Activated naive CD4-positive, alpha-beta T cell treated with Interleukin-2 at 50 U/mL for 16 hours (primary cell): ENCODE measurements at places on chromosomes 3 and 15.

DNA sequence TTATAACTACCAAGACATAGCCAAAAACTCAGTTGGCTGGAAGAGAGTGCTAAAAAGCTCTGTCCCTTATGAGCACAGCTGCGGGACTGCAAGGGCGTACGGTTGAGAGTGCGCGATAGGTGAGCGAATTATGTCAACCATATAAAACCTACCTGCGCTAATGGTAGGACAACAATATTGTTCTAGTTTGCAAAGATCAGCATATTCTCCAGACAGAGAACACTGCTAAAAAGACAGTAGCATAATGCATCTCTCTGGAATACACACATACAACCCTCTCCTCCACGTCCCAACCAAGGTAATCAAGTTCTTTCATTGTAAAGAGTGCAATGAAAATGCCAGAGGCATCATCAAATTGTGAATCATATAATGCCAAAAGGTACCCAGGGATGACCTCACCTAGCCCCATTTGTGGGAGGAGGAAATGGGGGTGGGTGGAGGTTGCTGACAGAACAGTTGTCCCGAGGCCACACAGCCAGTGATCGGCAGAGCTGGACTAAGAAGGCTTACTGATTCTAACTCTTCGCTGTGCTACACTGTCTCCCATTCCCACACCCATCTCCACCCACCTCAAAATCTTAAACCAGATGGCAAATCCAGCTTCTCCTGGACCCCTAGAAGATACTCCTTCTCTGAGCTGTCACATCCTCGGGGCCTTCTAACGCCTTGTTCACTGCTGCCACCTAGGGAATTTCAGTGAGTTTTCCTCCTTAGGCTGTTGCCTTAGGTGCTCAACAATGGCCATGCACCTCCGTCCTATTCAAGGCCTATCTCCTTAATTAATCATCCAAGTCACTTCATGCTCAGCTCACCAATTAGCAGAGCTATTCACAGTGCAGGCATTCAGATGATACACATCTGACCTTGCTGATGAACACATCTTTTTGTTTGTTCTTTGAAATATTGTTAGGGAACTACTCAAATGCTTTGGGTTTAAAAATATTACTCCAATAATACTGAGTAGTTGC is 60.7 kb downstream of the RPL22L1 start:
- no peak for DNase-seq

GRCh38 chr15:66072616-66073361 is 180.8 kb downstream of the MEGF11 start:
- no peak for DNase-seq

DNA sequence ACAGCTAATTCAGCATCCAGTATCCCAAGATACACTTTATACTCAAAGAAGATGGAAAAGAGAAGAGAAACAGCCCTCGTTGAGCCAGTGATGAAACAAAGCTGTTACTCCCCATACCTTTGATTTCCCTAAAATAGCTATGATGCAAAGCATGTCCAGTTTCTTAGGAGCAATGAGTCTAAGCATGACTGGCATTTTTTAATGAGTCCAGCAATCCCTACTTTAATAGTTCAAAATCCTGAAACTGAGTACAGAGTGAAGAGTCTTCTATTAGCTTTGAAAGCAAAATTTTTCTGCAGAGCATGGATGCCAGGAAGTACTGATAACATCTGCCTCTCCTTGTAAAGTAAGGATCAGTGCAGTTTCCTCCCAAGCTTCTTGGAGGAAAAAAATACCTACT is 302.7 kb downstream of the IL5RA start:
- no peak for DNase-seq

DNA sequence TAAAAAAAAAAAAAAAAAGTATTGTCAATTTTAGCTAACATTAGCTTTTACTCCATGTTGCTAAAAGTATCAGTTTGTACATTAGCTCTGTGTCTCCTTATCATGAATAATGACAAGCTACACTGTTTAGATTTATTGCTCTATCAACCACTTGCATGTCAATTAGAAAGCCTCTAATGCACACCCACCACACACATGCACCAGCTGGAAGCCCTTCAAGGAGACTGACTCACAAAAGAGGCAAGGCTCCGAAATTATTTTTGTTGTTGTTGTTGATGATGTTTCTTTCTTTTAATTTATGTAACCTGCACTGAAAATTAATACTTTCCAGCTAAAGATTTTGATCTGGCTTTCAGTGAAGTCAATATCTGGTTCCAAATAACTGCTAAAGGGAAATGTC is 71.5 kb downstream of the ETFA start:
- no peak for DNase-seq

DNA sequence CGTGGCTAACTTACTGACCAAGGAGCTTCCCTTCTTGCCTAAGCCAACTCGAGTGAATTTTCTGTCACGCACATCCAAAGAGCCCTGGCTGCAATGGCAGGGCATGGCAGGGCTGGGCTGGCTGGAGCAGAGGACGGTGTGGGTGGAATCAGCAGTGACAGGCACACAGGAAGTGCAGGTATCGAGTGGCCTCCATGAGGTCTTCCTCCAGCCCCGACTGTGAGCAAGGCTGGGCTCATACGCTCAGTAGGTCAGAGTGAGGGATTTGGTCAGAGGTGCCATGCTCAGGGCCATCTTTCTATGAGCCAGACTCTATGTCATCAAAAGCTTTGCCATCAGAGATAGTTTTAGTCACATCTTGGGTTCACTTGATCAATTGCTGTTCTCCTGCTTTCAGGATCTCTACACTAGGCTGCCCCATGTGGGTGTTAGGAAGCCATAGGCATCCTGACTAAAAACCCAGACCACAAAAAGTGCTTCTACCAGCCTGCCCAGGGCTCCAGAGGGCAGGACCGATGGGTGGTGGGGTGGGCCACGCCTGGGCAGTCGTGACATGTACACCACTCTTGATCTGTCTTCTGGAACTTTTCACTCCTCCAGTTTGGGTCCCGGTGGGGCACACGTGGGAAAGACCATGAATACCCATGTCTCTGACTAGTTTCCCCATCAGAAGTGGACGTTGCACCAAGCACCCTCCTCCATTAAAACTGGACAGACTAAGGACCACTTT is 22.6 kb upstream of the COMMD4 start:
- no peak for DNase-seq

DNA sequence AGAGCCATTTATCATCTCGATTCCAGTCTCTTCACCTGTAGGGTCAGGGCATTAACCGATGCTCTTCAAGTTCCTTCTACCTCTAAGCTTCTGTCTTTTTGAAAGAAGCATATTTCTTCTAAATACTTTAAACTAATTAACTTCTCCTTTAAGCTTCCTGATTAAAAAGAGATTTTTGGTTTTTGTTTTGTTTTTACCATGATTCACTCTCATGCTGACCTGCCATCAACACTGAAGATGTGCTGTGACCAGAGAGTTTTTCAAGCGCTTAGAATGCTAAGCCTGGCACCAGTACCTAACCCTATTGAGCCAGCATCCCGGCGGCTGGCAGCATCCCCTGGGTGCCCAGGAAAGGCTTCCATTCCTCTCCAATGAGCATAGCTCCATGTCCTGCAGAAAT is 89.3 kb downstream of the FOXP1 start:
- no peak for DNase-seq

DNA sequence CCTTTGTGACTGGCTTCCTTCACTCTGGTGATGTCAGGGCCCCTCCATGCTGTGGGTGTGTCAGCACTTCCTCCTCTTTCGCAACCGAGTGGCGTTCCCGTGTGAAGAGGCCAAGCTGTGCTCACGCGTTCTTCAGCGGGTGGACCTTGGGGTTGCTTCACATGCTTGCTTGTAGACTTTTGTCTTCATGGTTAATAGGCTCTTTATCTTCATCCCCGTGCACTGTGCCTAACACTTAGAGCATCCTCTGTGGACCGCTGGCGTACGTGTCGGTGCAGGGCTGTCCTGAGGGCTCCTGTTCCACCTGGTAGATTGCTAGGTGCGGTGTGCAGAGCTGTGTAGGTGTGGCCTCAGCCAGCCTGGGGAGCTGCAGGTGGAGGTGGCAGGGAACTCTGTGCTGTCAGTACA is 182.3 kb downstream of the OR4M2 start:
- DNase-seq, result peak; percentile 41

DNA sequence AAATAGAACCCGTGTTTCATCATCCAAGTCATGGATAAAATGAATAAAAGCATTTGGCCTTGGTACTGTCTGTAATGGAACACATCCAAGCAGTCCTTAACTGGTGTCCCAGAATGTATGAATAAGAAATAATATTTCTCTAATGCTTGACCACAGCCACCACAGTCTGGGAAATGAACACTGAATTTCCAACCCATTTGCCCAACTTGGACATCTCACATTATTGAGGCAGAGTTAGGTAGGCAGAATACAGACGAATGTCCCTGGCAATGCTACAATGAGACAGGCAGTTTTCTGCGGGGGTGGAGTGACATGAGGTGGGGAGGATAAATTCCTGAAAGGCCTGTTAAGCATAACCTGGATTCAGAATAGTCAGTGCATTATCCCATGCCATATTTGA is 245.7 kb downstream of the ZIC1 start:
- no peak for DNase-seq

GRCh38 chr3:5198986-5199731 is 11.7 kb downstream of the EDEM1 start:
- DNase-seq, result no peak

- DNase-seq, result peak; percentile 5
Measured at GRCh38 chr3:71652781-71653413, 69.4 kb upstream of the FOXP1 start.

GRCh38 chr3:135719449-135719848 is 246.1 kb upstream of the PPP2R3A start:
- DNase-seq, result no peak

- no peak for DNase-seq
Measured at GRCh38 chr3:43996379-43997301, 245.0 kb upstream of the TOPAZ1 start.

DNA sequence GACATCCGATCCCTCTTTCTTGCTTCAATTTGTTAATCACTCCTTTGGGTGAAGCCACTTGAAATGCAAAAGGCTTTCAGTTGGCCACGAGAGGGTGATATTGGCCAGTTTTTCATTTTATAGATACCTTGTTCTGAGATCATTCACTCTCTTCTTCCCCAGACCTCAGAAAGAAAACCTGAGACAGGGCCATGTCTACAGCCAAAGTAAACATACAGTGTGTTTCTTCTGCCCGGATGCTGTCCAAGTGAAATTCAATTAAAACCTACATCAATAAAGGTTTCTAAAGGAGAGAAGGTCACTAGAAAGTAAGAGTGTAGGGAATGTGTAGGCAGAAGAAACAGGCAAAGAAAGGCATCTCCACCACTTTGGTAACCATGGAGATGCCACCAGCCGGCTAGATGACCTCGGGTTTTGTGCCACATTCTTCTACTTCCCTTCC is 39.5 kb upstream of the FMN1 start:
- no peak for DNase-seq

- no peak for DNase-seq
Measured at GRCh38 chr3:7875925-7876324, 625.7 kb upstream of the LMCD1 start.

GRCh38 chr3:12560505-12561190 is 3.8 kb downstream of the MKRN2 start:
- DNase-seq, result no peak

DNA sequence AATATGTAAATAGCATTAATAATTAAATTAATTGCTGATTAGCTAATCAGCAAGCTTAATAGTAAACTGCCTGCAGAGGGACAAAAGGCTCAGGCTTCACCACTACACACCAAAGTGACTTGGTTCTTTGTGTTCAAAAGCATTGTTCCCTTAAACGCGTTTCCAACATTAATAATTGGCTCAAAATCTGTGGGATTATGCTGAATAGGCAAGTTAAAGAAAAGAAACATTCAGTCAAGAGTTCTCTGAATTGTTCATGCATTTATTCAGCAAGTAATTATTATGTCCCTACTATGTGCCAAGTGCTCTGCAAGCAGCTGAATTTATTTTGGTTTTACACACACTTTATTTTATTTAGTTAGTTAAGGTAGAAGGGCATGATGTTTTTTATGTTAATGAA is 558.5 kb upstream of the ARRDC4 start:
- DNase-seq, result no peak

DNA sequence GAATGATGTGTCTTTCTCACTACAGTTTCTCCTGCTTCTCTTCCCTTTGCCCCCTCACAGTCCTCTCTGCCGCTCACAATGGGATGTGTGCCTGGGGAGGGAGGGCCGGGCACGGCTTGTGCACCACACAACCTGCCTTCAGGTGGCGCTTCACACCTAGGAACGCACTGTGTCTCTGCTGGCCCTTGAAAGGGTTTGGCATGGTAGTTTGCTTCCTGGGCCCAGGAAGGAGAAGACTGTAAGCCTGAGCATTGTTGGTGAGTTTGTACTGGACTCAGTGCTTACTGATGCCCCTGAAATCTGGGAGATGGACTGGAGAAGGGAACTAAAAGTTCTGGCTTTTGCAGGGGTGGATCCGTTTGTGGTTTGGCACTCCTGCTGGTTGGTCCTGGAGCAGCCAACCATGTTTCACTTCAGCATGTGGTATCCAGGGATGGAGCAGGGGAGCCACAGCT is 9.2 kb downstream of the ALPK3 start:
- no peak for DNase-seq

GRCh38 chr15:62249501-62249900 is 84.4 kb upstream of the C2CD4B start:
- DNase-seq, result no peak

DNA sequence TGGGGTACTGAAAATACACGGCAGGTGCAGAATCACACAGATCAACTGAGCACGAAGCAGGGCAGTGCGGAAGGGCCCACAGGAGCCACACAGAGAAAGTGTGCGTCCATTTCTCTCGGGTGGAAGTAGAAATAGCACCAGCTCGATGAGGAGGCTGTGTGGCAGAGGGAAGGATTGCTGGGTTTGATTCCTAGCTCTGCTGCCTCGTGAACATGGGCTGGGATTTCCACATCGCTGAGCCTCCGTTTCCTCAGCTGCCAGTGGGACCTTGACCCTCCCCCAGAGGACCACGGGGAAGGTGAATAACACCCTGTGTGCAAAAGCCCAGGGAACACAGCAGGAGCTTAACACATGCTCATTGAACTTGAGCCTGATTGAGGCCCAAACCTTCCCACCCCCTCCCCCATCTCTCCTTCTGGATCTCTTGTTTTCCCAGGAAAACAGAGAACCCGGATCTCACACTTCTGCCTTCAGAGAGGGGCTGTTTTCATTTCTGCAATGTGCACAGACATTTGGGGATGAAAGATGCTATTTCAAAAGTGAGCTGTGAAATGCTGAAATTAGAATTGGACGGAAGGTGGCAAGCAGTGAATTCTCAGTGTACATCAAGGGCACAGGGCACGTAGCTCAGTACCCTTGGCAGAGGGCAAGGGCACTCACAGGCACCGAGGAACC is 38.4 kb downstream of the ABTB1 start:
- DNase-seq, result no peak

- DNase-seq, result no peak
Measured at GRCh38 chr3:169522595-169523529, 140.7 kb downstream of the MECOM start.

- DNase-seq, result peak; percentile 29
Measured at GRCh38 chr15:88878720-88879184, 16.6 kb downstream of the HAPLN3 start.

DNA sequence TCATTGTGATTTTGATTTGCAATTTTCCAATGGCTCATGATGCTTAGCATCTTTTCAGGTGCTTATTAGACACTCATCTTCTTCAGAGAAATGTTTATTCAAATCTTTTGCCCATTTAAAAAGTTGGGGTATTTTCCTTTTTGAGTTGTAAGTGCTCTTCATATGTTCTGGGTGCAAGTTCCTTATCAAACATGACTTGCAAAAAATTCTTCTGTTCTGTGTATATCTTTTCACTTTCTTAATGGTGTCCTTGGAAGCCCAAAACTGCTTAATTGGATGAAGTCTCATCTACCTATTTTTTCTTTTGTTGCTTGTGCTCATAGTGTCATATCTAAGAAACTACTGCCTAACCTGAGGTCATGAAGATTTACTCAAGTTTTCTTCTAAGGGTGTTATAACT is 332.8 kb downstream of the PLCL2 start:
- no peak for DNase-seq

- DNase-seq, result no peak
Measured at GRCh38 chr3:20832963-20833362, 647.0 kb upstream of the SGO1 start.
